Activated CD4-positive, alpha-beta T cell treated with anti-CD3 and anti-CD28 coated beads for 48 hours (primary cell): ENCODE measurements at places on chromosomes 4 and X.

DNA sequence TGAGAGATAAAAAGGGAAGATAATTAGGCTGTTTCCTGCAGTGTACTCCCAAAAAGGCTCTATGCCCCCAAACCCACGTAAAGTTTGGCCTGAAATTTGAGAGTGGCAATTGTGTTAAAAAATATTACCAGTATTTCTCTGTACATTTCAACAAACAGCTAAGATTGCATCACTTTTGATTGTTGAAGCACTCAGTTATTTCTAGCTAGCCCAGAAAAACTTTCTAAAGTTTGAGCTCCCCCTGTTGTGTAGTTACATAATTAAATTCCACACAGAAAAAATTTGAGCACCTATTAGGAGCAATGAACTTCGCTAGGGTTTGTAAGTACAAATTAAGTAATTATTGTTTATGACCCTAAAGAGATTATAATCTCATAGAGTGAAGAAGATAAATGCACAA lies 109.4 kb downstream of the DLG3 start:
- DNase-seq: no peak

- peak; percentile 68 for DNase-seq
Observed at GRCh38 chr4:153522802-153523094, 56.6 kb downstream of the TMEM131L start.

DNA sequence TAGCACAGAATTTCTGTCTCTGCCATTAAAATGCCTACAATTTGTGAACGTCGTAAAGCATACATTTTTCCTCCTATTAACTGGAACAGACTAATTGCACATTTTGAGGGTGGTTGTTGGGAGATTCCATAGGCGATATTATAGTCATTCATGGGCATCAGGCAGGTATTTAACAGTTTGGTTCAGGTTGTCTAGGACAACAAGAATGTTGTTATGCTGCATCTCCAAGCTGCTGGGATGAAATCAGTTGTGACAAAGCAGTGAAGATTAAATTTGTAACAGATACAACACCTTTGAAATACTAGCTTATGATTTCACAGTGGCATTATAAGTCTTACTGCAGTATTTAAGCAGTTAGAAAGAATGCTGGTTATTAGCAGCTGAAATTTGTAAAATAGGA lies 339.7 kb upstream of the PITX2 start:
- DNase-seq: no peak

GRCh38 chrX:39848243-39848642 lies 249.5 kb downstream of the BCOR start:
- no peak for DNase-seq

GRCh38 chr4:128812442-128813235 lies 3.1 kb downstream of the JADE1 start:
- no peak for DNase-seq

- no peak for DNase-seq
Observed at GRCh38 chr4:26573389-26573794, 10.5 kb upstream of the TBC1D19 start.

- DNase-seq: no peak
Observed at GRCh38 chr4:42101446-42101975, 50.9 kb downstream of the BEND4 start.

- DNase-seq: no peak
Observed at GRCh38 chr4:38957261-38957815, 74.9 kb downstream of the TMEM156 start.

DNA sequence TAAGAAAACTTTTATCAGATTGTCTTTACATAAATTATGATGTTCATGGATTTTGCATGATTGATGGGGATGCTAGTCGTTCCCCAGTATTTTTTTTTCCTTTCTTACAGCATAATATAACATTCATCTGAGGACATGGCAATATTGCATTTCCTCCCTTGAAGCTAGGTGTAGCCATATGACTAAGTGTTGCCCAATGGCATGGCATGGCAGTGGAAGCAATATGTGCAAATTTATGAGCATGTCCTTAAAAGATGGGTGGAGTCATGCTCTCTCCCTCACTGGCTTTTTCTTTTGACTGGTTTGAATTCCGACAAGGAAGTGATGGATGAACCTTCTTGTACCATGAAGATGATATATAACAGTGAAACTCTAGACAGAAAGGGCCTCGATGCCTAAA lies 96.3 kb downstream of the BANK1 start:
- no peak for DNase-seq

- DNase-seq: no peak
Observed at GRCh38 chrX:55919367-55920221, 202.0 kb downstream of the RRAGB start.

DNA sequence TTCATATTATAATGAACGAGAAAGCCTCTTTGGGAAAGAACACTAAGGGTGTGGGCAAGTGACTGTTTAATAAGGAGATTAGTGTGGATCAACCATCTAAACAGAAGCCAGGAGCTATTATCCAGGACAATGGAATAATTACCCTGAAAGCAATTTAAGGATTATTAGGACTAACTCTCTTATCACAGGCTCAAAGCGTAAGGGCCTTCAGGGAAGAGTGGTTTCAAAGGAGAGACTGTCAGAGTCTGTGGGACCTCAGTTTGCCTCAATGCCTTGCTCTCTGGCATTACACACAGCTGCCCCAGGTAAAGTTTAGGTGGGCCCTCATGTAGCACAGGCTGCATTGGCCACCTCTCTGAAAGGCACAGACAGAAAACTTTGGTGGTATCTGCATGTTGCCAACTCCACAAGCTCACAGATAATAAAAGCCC lies 717.2 kb upstream of the ADGRL3 start:
- DNase-seq: no peak

DNA sequence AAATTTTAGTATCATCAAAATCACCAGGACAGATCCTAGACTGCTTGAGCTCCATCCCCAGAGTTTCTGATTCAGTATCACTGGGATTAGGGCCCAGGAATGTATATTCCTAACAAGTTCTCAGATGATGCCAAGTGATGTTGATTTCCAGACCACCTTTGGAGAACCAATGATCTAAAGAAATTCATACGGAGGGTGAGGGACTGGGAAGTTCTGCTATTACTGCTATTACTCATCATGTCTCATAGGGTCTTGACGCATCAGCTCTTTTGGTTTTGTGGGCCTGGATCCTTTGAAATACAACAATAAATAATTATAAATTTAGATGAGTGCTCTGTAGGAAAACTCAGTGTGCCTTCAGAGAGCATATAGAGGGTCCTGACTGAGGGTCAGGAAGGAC lies 59.8 kb upstream of the LGI2 start:
- DNase-seq: no peak

GRCh38 chr4:57190601-57191481 lies 80.7 kb upstream of the IGFBP7 start:
- peak; percentile 47 for DNase-seq

DNA sequence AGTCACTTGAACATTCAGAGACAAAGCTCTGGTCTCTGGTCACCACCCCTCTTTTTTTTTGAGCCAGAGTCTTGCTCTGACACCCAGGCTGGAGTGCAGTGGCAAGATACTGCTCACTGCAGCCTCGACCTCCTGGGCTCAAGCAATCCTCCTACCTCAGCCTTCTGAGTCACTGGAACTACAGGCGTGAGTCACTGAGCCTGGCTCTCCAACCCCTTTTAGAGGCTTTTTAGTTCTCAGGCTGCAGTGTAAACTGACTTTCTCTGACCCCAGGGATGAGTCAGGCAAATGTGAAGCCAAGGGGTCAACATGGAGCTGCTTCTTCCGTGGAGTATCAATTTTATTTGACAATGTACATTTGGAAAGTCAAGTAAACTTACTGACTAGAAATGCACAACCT lies 229.2 kb downstream of the PTTG2 start:
- DNase-seq: peak; percentile 55

DNA sequence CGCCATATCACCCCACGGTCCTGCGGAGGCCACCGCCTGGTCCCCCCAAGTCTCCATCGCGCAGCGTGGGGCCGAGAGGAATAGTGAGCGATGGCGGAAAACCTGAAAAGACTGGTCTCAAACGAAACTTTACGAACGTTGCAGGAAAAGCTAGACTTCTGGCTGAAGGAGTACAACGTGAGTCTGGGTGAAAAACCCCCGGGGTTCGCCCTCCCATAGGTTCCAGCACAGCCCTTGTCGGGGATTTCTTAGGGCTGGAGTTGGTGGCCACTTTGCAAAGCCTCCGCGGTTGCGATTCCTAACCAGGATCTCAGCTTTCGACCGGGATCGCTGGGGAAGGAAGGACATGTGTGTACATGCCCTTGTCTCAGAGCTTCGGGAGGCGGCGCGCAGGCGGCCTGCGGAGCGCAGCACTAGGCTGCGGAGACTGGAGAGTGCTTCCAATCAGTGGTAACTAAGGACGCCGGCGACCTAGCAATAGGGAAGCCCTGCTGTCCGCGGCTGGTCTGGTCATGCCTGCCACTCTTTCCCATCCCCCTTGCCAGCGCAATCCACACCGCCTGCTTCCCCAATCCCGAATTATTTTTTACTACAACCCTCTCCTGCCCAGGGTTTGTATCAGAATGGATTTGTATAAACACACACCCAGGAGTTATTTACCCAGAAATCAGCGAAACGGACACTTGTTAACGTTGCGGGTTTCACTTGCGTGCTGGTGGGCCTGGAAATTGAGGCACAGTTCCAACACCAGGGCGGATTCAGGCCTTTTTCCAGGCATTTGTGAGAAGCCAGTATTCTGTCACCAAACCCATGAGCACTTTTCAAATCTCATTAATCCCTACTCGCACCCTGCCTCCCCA lies 741 bp downstream of the SPATA18 start:
- peak; percentile 11 for DNase-seq

- DNase-seq: no peak
Observed at GRCh38 chr4:14596028-14596427, 406.3 kb upstream of the CPEB2 start.

DNA sequence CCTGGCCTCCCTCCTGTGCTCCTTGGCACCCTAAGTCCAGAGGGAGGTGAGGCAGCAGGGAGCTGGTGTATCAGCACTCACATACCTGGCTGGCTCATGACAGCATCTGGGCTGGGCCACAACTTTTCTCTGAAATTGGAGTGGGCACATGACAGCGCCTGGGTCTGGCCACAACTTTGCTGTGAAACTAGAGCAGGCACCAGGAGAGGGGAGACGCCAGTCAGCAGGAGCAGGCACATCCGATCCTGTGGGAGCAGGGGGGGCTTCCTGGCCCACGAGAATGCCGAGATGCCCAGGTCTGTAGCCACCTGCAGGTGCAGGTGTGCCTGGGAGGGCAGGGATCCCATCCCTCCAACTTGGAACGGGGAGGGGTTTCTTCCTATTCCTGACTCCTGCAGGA lies 69.7 kb upstream of the PPP3CA start:
- no peak for DNase-seq

DNA sequence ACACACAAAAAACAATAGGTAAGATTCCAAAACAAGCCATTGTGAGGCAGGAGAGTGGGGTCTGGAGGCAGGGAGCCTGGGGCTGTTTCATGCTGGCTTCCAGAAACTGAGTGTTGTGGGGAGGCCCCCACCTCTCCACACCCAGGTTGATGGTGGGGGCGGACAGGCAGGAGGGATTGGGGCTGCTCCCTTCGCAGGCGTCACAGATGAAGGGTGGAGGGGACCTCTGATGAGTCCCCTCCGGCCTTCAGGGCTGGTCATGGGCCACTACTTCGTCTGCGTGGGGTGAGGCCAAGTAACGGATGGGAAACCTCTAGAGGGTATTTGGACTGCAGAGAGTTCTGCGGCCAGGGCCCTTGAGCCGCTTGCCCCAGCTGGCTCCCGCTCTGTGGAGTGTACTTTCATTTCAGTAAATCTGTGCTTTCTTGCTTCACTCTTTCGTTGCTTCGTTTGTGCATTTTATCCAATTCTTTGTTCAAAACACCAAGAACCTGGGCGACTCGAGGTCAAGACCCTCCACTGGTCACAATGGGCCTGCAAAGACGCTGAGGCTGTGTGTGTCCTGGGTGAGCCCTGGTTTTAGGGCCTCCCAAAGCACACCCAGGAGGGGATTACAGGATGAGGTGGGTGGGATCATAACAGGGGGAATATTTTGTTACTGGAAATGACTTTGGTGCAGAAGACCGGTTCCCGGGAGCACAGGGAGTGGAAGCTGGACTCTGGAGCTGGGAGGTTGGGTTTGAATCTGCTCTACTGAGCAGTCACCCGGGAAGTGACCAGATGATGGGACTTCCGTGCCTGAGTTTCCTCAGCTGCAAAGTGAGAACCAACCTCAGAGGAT lies 83.7 kb upstream of the ADRA2C start:
- DNase-seq: no peak

- DNase-seq: no peak
Observed at GRCh38 chrX:68203211-68203610, 230.1 kb downstream of the OPHN1 start.

GRCh38 chr4:7158991-7159390 lies 33.3 kb upstream of the SORCS2 start:
- DNase-seq: no peak

DNA sequence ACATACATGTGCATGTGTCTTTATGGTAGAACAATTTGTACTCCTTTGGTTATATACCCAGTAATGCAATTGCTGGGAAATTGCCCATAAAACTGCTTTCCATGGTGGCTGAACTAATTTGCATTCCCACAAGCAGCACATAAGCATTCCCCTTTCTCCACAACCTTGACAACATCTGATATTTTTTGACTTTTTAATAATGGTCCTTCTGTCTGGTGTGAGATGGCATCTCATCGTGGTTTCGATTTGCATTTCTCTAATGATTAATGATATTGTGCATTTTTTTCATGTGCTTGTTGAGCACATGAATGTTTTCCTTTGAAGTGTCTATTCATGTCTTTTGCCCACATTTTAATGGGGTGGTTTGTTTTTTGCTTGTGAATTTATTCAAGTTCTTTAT lies 166.0 kb downstream of the TMEM47 start:
- no peak for DNase-seq

GRCh38 chrX:99078301-99078700 lies 1331.8 kb downstream of the PCDH19 start:
- DNase-seq: no peak

DNA sequence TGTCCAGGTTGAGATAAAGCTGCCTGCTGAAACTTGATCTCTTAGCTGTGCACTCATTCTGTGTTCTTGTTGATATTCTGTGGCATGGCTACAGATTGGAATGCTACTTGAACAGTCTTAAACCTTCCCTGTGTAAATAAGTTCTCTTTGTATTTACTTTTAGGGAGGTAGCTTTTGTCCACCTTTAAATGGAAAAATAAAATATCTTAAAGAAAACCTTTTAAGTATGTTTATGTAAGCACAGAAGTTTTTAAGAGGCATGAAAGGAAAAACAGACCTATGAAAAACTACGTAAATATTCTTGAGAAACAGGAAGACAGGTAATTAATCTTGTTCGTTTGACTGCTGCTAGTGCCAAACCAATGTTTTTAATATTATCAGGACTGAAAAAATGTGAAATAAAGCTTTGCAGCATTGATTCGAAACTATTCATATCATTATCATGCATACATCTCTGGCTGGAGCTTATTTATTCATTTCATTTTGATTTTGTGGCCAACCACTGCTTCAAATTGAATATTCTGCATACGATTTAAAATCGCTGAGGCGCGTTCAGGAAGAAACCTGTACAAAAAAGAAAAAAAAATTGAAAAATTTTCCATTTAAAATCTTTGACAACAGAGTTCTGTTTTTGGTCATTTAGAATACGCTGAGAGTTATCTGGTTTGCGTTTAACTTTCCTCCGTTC lies 17.8 kb downstream of the HSD17B13 start:
- DNase-seq: no peak
